ENCODE measurements at places on chromosomes 4 and X.

DNA sequence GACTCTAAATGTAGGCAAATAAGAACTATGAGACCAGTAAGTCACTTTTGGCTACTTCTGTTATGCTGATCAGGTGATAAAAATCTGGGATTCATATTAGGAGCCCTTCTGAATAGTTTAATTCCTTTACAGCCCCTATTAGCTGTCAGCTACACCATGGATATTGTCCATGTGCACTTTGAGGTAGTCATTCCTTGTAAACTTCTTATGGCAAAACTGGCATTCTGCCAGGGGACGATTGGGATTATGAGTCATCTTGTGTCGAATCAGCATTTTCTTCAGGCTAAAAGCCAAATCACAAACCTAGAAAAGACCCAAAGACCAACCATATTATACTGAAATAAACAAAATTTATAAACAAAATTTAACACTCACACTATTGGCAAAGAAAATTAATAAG is 227.6 kb downstream of the PRDM5 start:
- DNase-seq, result no peak

GRCh38 chr4:35539404-35540055 is 704.8 kb downstream of the ARAP2 start:
- no peak for DNase-seq

DNA sequence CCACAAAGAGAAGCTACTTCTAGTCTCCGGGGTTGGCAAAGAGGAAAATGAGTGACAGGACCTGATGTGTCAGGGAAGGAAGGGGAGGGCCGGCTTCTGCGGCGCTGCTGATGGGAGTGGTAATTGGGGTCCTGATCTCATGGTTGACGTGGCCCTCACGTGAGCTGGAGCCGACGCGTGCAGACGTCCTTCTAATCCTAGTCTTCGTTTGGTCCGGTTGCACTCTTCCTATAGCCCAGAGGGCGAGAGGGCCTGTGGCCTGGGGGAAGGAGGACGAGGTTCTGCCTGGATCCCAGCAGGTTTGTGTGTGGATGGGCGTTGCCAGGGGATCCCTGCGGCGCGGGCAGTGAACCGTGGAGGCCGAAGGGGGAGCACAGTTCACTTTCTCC is at the start of gene ARMCX1:
Gene ARMCX1 (plus strand): TSS at position 186 of the 389 bp plus-strand sequence. CDS start 2,384 bp downstream, outside the sequence.
- peak; percentile 68 for DNase-seq

- DNase-seq, result no peak
Measured at GRCh38 chr4:119204916-119205315, 7.6 kb upstream of the USP53 start.

GRCh38 chr4:111880116-111880515 is 265.1 kb upstream of the FAM241A start:
- DNase-seq, result no peak

GRCh38 chr4:176499518-176499917 is 179.8 kb downstream of the SPCS3 start:
- no peak for DNase-seq

GRCh38 chr4:53684136-53685130 is 93.1 kb upstream of the LNX1 start:
- DNase-seq, result no peak

DNA sequence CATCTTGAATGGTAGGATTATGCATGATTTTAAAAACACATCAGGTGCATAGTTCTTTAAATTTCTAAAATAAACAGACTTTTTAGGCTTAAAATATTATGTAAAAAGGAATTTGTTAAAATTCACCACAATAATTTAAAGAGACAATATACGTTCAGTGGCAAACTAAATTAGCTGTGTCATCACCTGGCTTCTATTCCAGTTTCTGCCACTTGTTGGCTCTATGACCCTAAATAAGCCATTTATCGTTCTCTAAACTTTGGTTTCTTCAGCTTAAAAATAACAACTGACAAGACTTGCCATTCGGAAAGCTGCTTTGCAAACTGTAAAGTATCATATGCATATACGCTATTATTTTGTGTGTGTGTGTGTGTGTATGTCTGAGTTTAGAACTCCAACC is 141.3 kb downstream of the MGST2 start:
- no peak for DNase-seq

- no peak for DNase-seq
Measured at GRCh38 chrX:9367421-9367820, 97.4 kb upstream of the TBL1X start.

DNA sequence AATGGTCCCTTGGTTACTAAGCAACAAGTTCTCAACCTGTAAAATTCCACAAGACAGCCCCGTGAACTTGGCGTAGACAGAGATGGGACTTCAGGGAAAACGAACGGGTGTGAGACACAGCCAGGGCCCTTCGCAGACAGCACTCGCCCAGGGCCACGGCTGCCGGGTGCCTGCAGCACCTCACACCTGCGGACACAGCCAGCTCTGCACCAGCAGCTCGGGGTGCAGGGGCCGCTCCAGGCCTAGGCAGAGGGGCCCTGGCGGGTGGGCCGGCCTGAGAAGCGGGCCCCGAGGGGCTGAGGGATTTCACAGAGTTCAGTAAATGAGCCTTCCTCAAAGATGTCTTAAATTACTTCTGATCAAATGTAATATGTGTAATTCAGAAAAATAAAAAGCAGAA is 34.0 kb downstream of the GAK start:
- DNase-seq, result no peak

DNA sequence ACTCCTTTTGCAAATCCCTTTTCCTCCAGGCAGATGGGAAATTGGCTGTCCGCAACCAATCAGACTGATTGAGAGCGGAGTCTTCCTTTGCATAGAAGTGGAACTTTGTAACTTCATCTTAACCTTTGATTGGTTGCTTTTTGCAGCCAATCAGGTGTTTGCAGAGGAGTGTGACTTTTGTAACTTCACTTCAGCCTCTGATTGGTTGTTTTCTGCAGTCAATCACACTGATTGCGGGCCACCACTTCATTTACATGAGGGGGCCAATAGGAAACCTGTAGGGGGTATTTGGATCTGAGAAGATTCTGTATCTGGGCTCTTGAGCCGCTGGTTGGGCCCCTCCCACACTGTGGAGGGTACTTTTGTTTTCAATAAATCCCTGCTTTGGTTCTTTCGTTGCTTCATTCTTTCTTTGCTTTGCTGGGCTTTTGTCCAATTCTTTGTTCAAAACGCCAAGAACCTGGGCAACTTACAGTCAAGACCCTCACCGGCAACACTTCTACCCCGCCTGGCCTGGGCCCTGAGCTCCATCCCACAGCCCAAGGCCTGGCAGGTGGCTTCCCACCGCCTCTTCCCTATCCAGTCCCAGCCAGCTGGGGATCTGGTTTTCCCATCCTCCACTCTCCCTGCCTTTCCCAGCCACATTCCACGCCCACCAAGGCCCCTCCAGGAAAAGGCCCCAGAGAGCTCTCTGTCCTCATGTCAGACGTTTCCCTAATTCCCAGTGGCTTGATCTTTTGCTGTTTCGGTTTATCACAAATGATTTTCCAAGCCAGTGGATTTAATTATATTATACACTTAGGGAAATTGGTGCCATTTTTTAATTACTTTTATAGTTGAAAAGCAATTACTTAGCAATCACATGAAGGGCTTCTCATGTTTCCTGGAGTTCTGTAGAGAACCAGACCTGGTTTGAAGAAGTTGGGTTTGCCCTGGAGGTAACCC is 110.2 kb upstream of the STX18 start:
- DNase-seq, result no peak

GRCh38 chrX:17247144-17247543 is 127.9 kb upstream of the NHS start:
- no peak for DNase-seq

DNA sequence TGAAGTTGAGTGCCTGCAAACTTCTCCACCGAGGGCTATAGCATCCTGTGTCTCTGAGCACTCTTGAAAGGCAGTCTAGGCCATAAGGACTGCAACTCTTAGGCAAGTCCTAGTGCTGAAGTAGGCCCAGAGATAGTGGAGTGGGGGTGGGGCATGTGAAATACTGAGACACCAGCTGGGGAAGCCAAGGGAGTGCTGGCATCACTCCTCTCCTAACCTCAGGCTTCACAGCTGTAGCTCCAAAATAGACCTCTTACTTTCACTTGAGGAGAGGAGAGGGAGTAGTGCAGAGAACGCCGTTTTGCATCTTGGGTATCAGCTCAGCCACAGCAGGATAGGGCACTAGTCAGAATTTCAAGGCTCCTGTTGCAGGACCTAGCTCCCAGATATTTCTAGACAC is 56.2 kb upstream of the CYSLTR1 start:
- no peak for DNase-seq

DNA sequence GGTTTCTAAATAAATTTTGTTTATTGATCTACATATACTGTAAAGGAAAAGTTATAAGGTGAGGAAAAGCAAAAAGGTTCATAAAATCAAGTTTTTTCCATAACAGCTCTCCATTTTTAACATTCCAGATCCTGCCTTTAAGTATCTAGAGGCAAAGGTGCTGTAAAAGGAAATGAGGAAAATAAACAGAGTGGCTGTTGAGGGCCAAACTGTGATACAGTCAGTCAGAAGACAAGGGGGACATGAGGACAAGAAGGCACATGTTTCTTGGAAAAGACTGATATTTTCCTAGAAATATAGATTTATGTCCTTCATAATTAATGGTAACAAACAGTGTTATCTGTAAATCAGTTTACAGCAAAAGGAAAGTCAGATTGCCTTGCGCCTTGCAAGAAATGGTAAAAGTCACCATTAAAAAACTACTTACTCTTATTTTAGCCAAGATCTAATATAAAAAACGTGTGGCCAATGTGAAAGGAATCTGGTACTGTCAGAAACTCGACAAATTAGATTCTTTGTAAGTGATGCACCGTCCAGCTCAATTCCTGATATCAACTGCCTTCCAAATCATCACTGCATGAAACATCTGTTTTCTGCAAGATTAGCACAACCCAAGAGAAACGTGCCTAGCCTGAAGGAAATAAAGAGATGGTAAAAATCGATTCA is 34.0 kb upstream of the VEGFD start:
- no peak for DNase-seq

- no peak for DNase-seq
Measured at GRCh38 chr4:71206763-71207162, 132.1 kb upstream of the SLC4A4 start.

- DNase-seq, result no peak
Measured at GRCh38 chr4:147991543-147992283, 259.8 kb downstream of the ARHGAP10 start.

- no peak for DNase-seq
Measured at GRCh38 chrX:10619425-10620046, 849 bp downstream of the MID1 start.

All from NCI-H1417 (cell line).